Activated T-helper 1 cell treated with anti-CD3 and anti-CD28 coated beads, Interleukin-12 subunit alpha, Interleukin-12 subunit beta, Interleukin-2, Interleukin-4 antibody, amounts not matched to agents 30 ng/mL and 10 ng/mL and 1 ng/mL, durations not matched to agents 14 hours and 24 hours and 36 hours (primary cell): ENCODE measurements at places on chromosomes 7 and 10.

DNA sequence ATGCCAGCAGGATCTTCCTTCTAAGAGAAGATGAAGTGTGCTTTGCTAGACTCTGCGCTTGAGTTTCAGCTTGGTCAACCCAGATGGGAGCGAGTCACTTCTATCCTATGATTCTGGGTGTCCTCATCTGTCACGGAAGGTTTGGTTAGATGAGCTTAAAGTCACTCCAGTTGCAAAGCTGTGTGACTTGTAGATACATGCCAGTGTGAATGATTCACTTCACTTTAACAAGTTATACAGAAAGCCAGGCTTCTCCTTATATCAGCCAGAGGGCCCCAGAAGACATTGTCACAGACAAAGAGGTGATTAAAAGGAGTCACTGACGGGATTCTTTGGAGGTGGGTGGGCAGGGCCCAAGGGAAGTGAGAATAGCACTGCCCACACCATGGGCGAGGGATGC lies 122.6 kb upstream of the PFKP start:
- no peak for DNase-seq

GRCh38 chr10:128147669-128148068 lies 21.4 kb upstream of the MKI67 start:
- no peak for DNase-seq

- no peak for DNase-seq
Observed at GRCh38 chr7:98232799-98233198, 19.2 kb downstream of the TECPR1 start.

GRCh38 chr7:95269640-95270039 lies 54.7 kb downstream of the PON1 start:
- no peak for DNase-seq

GRCh38 chr7:50379082-50379481 lies 71.1 kb downstream of the FIGNL1 start:
- DNase-seq = no peak

DNA sequence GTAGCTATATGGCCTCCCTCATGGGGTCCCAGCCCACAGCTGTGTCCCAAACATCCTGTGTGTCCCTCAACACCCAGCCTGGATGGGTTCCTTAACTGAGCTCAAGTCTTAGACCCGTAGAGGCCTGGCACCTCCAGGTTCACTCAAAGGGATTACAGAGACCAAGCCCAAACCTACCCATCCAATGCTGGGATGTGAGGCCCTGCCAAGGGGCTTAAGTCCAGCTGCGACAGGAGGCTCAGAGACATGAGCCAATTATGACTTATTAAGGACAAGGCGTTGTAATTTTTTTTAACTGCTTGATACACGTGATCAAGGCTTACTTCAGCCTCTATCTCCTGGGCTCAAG lies 105.6 kb upstream of the RET start:
- no peak for DNase-seq

- peak; percentile 20 for DNase-seq
Observed at GRCh38 chr10:119575506-119575905, 21.3 kb downstream of the TIAL1 start.

DNA sequence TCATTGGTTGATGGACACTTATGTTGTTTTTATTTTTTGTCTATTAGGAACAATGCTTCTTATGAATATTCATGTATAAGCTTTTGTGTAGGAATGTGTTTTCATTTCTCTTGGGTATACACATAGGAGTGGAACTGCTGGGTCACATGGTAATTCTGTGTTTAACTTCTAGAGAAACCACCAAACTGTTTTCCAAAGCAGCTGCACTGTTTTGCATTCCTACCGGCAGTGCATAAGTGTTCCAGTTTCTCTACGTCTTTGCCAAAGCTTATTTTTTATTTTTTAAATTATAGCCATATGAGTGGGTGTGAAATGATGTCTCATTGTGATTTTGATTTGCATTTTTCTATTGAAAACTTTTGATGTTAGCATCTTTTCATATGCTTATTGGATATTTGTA lies 51.3 kb downstream of the ADK start:
- DNase-seq = no peak

GRCh38 chr7:87837597-87837996 lies 38.6 kb downstream of the SLC25A40 start:
- DNase-seq = no peak

DNA sequence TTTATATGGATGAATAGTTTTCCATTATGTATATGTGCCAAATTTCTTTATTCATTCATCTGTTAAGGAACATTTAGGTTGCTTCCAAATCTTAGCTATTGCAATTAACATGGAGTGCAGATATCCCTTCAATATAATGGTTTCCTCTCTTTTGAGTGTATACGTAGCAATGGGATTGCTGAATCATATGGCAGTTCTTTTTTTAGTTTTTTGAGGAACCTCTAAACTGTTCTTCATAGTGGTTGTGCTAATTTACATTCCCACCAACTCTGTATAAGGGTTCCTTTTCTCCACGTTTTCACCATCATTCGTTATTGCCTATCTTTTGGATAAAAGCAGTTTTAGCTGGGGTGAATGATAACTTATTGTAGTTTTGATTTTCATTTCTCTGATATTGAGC lies 46.5 kb downstream of the FAS start:
- no peak for DNase-seq

GRCh38 chr7:77644774-77645173 lies 51.5 kb upstream of the RSBN1L start:
- no peak for DNase-seq

DNA sequence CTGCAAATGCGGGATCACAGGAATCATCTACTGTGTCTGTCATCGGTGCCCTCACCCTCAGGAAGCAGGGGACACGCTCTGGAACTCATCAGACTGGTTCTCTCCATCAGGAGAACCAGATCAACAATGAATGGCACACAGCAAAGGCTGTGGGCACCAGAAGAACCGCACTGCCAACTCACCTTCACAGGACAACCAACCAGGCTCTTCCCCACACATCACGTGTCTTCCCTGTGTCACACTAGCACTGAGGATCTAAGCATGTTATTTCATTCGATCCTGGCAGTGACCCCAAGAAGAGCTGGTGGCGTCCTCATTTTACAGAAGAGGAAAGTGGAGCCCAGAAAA lies 106.1 kb downstream of the TNS3 start:
- no peak for DNase-seq

GRCh38 chr7:143248761-143249354 lies 14.4 kb upstream of the GSTK1 start:
- no peak for DNase-seq

- DNase-seq = no peak
Observed at GRCh38 chr10:103480521-103480920, 1.5 kb upstream of the CALHM3 start.

DNA sequence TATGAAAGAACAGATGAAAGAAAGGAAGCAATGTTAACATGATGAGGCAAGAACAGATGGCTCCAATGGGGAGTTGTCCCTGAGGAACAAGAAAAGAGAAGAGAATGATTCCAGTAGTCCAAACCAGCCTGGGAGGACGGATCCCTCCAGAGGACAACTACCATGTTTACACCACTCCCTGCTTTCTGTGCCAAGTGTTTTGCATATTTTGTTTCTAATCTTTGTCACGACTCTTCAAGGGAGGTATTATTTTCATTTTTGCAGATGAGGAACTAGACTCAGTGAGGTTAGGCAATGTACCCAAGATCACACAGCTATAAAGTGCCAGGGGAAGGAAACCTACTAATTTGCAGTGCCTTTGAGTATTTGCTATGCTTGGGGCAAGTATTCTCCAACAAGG lies 116.2 kb downstream of the PARP12 start:
- no peak for DNase-seq

GRCh38 chr10:35420827-35421552 lies 84.7 kb downstream of the CCNY start:
- DNase-seq = no peak

DNA sequence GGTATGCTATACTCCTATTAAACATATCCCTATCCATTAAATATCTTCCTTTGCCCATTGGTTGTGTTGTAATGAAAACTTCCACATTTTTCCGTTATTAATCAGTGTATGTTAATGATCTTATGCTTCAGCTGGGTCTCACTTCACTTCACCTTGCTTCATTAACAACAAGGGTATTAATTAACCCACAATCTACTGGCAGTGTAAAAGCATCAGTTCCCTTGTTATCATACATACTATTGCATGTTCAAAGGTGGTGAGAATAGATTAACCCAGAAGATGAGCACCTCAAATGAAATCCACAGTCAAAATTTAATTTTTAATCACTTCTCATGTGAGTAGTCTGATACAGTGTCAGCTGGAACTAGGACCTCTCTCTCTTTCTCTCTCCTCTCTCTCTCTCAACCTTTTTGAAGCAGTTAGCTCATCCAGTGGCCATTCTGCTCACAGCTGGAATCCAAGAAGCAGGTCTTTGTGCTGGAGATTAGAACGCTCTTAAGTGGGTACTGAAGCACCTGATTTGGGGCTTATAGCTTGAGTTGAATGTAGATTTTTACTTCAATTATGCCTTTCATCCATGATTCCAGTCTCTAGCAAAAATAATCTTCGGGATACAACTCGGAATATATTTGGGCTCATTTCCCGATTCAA lies 172.3 kb downstream of the RAPGEF5 start:
- DNase-seq = no peak

GRCh38 chr10:31001740-31002139 lies 29.9 kb downstream of the ZNF438 start:
- no peak for DNase-seq

DNA sequence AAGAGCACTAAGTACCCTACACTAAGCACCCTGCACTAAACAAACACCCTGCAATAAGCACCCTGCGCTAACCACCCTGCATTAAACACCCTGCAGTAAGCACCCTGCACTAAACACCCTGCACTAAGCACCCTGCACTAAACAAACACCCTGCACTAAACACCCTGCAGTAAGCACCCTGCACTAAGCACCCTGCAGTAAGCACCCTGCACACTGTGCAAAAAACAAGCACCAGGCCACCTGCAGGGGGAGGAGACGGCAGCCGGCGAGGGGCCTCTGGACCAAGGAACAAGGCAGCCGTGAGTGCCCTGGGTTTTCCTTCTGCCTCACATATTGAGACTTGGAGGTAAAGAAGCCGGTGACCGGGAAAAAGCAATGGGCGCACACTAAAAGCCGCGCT lies 30.2 kb downstream of the KNDC1 start:
- DNase-seq = no peak

- DNase-seq = peak; percentile 94
Observed at GRCh38 chr7:45111298-45112223, at the start of gene TBRG4. Gene TBRG4 (minus strand): TSS chr7:45111697. CDS start chr7:45109237, 2,460 bp downstream.

DNA sequence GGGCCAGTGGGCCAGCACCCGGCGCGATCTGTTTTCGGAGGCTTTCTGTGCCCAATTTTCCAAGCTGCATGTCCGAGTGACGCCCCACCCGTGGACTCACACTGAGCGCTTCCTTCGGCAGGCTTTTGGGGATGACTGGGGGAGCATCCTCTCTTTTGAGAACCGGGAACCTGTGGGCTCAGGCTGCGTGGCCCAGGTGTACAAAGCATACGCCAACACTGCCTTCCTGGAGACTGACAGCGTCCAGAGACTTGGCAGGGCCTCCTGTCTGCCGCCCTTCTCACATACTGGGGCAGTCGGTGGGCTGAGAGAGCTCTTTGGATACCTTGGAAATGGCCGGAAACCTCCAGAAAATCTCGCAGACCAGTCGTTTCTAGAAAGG lies 1.0 kb downstream of the ADCK2 start:
- no peak for DNase-seq

GRCh38 chr7:75842836-75843446 lies 29.3 kb upstream of the CCL24 start:
- DNase-seq = peak; percentile 1

DNA sequence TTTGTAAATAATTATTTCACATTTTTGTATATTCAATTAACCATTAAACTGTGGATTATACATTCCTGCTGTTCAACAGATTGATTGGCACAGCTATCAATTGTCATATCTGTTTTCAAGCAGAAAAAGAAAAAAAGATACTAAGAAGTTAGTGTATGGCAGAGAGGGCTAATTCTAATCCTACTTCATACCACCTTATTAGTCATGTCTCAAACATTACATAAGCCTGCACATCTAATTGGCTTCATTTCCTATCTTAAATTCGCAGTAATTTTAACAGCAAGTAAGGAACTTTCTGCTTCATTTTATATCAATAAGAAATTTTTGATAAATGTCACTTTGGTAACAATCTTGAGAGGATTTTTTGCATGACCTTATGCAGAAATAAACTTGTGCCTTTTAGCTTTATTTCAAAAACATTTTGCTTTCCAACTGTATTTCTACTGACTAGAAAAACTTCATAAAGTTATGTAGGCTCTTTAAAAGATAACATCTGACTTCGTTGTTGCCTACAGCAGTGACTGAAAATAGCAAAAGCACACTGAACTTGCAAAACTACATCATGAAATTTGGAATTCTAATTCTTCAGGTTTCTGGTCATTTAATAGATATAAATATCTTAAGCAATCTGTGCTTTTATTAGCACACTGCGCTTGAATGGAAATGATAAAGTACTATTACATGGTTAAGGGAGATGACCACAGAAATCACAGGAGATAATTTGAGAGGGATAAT lies 111.5 kb downstream of the SEMA3C start:
- no peak for DNase-seq

GRCh38 chr7:55591282-55591931 lies 19.1 kb upstream of the VOPP1 start:
- no peak for DNase-seq

DNA sequence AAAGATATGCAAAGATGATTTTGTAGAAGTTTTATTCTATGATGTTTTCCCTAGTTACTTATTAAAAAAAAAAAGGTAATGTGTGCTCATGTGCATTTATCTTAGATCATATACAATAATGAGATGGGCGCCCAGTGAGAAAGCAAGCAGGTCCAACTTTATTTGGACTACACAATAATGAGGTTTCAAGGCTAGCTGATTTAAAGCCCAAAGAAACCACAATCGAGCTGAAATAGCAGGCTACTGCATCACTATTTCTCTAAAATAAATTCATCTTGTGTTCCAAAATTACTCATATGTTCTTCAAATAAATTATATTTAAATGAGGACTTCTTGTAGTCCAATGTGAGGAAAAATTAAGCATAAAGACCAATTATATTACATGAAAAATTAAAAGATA lies 110.1 kb downstream of the JMJD1C start:
- DNase-seq = no peak

- DNase-seq = no peak
Observed at GRCh38 chr10:36349445-36350078, 707.5 kb upstream of the FZD8 start.
